RPMI7951 (cell line): ENCODE measurements at places on chromosomes 2 and 18.

GRCh38 chr2:98507891-98508708 is 63.4 kb downstream of the INPP4A start:
- DNase-seq: no peak

DNA sequence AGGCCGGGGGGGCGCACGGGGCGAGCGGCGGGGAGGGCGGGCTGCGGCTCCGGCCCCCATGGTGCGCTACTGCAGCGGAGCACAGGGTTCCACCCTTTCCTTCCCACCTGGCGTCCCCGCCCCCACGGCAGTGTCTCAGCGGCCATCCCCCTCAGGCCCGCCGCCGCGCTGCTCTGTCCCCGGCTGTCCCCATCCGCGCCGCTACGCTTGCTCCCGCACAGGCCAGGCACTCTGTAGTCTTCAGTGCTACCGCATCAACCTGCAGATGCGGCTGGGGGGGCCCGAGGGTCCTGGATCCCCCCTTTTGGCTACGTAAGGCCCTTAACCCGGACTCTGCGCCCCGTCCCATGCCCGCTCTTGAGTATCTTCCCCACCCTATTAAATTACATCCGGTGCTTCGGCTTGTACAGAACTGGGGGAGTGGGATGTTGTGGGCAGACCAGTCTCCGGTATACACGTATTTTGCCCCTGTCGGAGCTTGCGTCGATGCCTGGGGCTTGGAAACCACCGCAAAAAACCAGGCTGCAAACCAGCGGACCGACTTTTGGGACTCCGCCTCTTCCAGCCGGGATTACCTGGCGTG is 598 bp upstream of the WBP1 start:
- DNase-seq: no peak

GRCh38 chr18:69000366-69000765 is 202.5 kb downstream of the CCDC102B start:
- no peak for DNase-seq

GRCh38 chr18:39600894-39601293 is 2035.3 kb upstream of the CELF4 start:
- no peak for DNase-seq

- DNase-seq: no peak
Observed at GRCh38 chr18:74562775-74563174, 28.5 kb downstream of the CNDP1 start.

DNA sequence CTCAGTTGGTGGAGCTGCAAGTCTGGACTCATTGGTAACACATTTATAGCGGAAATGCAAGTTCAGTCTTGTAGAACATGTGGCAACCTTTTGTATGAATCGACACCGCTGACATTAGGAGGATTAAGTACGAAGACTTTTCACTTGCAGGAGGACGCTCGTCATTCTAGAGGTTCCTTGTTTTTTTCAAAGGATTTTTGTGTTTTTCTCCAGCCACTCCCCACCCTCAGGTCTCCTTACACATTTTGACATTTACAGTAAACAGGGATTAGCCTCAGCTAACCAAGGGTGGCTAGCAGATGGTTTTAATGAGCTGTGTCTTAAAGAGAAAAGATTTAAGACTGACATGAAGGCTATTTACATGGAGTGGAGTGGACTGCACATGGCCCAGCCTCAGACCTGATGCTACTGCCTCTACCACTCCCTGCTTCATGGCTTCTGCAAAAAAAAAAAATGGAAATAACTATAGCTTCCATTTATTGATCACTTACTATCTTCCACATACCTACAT is 173.8 kb downstream of the TRIB2 start:
- no peak for DNase-seq

GRCh38 chr2:231357931-231358330 is 37.6 kb upstream of the B3GNT7 start:
- DNase-seq: no peak

GRCh38 chr18:28455971-28456370 is 279.0 kb upstream of the CDH2 start:
- DNase-seq: no peak

GRCh38 chr18:69956057-69956456 is 8.4 kb upstream of the CD226 start:
- no peak for DNase-seq

- peak; percentile 57 for DNase-seq
Observed at GRCh38 chr2:235551965-235552364, 58.1 kb downstream of the AGAP1 start.

DNA sequence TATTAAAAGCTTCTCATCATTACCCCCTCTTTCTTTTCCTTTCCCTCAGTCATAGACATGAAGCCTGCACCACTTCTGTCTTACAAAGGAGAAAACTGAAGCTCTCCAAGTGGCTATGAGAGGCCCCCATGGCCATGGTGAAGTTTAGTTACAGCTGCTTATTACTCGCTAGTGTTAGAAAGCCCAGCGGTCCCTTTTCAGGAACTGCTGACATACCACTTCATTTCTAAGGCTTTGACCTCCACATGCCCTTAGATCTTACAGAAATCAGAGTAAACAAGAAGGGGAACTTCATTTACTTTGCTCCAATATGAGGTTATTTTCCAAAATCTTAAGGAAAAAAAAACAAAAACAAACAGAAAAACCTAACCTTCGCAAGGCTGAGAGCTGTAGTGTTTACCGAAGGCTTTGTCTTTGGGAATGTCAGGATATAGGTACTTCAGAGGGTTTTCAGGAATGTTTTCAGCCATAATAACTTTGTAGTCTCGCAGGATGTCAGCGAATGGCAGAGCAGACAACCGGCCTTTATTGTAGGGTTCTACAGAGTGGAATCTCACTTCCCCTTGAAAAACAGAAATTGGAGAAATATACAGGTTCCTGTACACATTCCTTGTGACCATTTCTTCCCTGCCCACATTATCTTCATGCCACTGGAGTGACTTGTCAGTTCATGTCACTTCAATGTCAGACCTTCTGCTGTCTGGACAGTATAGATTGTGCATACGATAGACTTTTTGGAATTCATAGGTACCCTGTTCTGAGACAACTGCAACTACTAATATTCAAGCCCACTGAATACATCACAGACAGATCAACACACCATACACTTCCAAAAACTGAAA is 18.8 kb upstream of the STAT1 start:
- DNase-seq: no peak

DNA sequence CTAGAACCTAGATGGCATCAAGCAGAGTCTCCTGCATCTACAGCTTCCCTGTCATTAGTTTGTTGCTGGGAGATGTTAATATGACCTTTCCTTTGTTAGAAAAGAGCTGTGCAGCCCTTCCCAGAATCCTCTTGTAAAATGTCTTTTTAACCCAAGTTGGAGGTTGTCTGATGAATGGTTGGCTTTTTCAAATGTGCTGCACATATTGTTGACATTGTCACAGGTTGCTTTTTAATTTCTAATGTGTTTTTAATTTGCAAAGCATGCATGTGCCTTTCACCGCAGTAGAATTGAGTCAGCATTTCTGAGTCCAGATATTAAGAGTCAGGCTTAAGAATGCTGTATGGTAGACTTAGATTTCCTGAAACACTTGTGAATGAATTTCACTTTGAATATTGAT is 120.8 kb downstream of the GREB1L start:
- no peak for DNase-seq

- DNase-seq: no peak
Observed at GRCh38 chr2:133991606-133992168, 262.2 kb upstream of the MGAT5 start.

DNA sequence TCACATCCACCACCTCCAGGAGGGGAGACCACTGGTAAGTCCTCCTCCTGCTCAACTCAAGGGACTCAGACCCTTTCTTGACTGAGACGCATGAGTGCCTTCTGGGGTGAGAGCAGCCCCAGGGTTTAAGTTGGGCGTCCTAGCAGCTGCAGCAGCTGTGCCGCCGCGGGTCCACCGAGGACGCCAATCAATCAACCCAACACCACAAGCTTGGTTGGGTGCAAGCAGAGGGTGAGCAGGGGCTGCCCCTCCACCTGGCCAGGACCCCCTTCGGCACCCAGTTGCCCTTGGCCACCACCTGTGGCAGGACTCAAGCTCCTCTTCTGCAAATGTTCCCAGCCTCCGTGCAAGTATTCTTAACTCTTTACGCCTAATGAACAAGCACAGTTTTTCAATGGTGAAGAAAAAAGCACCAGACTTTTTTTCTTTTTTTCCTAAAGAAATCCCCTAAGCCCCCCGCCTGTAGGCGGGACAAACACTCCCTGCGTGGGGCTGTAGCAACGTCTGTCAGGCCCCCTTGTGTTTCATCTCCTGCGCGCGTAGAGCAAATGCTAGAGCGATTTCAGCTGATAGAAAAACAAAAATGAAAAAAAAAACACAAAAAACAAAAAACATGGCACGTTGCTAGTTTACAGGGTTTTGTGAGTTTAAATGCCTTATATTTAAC is 197.1 kb downstream of the LOXHD1 start:
- no peak for DNase-seq

DNA sequence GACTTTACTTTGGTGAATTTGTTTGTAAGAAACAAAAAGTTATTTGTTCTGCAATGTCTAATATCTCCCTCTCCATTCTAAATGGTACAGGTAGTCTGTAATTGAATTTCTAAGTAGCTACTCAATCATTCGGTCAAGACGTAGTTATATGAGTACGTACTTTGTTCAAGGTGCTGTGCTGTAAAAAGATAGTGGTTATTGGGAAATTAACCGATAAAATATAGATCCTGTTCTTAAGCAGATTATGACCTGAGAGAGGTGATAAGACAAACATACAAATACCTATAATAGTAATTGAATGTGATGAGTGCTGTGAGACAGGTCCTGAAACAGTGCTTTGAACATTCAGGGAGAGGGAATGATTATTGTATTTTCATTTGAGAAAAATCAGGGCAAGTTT is 7.1 kb downstream of the NCOA1 start:
- DNase-seq: no peak

- DNase-seq: peak; percentile 63
Observed at GRCh38 chr2:219713110-219713509, 85.7 kb downstream of the SLC4A3 start.
